ENCODE measurements at places on chromosomes 11 and 22.
A peak's percentile ranks its signal among the peaks of the same experiment; 100 is the strongest.

DNA sequence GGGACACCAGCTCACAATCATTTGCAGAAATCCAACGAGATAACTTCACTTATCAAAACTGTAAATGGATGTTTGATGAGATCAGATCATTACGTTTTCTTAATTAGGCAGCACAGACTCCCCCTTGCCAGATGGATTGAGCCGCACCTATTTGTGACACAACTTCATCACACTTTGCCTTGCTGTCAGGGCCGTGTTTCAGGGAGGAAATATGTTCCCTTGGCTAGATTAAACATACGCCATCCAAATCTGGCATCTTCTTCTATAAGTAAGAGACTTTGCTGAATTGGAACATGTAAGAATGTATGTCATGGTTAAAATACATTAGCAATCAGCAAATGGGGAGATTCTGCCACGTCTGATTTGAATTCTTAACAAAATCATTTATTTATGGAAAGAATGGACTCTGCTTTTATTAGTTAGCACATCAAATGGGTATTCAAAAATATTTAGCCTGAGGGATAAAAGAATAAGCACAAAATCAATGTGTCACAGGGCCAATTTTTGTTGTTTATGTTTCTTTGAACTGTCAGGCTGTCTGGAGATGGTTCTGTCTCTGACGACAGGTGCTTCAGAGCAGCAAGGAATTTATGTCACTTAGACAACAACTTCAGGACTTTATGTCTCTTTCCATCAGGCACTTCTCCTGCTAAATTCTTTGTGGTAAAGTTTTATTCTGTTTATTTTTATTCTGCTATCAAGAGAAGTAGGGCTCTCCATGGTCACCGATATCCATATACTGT is 326.1 kb upstream of the NCAM1 start:
- no peak for DNase-seq

DNA sequence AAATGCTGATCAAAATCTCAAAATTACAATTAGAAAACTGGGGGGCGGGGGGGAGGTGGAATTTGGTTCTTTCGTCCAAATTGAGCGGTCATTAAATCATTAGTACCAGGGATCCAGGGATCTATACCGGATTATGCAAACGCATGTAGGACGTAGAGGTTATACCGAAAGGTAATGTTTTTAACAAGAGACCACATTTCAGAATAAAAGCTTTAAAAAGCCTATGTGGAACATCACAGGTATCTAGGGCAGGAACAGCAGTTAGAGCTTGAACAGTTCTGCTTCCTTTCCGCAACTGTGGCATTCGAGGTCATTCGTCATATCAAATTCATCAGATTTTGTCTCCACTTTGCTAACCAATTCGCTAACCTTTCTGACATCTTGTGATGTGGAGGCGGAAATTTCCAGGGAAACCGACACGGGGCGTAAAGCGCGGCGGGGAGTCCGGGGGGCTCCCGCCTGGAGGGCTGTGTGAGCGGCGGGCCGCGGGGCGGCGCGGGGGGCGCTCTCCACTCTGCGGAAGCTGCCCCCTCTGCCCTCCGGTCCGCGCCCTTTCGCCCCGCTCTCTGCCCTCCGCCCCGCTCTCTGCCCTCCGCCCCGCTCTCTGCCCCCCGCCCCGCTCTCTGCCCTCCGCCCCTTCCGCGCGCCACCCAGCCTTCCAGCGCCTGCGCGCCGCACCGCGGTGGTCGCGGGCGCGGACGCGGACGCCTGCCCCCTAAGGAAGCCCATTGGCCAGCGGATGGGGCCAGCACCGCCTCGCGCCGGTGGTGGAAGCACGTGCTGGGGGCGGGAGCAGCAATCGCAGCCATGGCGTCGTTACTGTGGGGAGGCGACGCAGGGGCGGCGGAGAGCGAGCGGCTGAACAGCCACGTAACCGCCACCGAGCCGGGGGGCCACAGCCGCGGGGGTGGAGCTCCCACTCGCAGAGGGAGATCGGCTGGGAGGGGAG is at the start of gene DDX25:
Gene DDX25, plus strand, starts transcription at position 798 of the 949 bp plus-strand sequence. Its CDS starts 10 bp downstream, at position 808.
- DNase-seq: no peak

DNA sequence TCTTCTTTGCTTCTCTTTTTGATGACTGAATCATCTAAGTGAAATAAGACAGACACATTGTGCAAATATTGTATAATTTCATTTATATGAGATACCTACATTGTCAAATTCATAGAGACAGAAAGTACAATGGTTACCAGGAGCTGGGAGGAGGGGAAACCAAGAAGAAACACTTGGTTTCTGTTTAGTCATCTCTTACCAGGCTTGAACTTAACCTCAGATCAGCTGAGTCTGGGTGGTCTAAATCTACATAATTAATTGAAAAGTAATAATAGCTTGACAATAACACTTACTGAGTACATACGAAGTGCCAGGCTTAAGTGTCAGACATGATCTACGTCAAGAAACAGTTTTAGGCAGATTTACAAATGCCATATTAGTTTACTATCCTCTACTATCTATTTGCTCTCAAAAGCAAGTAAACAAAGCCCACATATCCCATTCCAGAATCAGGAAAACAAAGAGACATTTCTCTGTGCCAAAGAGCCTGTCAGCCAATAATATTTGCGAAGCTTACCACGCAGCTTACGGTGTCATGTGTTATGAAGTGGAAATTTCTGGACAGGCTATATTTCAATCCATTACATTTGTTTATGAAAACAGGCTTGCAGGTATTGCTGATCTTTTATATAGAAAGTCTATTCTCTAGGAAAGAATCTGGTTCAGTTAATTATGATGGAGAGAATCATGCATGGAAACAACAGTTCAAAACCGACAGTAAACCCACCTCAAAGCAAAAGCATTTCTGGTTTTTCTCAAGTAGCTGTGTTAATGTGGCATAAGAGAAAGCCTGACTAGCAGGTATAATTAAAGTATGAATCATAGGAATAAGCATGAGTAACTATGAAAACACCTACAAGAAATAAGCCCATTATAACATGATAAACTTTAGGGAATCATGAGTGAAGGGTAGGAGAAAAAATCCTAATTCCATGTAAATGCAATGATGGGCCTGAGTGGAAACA is 2.7 kb upstream of the ARHGAP42 start:
- DNase-seq: no peak

GRCh38 chr22:21641417-21641788 is 699 bp upstream of the SDF2L1 start:
- no peak for DNase-seq

GRCh38 chr22:20785415-20785814 is 11.5 kb downstream of the SERPIND1 start:
- no peak for DNase-seq

DNA sequence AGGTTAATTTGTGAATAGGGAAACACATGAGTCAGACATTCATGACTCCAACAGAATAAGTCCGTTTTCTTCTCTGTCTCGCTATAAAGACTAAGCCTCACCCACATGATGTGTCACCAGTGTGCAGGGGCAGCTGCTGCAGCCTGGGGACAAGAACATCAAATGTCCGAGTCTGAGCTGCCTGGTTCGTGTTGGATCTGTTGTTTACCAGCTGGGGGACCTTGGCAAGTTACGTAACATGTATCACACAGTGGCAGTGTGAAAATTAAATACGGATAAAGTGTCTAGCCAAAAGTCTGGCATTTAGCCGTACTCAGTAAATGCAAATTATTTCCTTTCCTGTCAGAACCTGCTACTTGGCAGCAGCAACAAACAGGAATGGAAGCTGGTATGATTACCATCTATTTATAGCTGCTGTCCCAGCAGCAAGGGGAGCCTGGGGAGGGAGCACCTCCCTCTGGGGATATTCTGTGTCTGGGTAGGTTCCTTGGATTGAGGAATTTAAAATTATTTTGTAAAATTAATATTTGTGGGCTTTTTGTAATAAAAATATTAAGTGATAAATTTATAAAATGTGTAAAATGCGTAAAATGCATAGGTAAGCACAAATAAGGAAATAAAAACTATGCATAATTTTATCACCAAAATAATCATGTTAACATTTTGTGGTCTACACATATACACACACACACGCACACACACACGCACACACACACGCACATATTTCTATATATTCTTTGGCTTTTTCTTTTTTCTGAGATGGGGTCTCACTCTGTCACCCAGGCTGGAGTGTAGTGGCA is 1.3 kb upstream of the CLDN25 start:
- no peak for DNase-seq

- no peak for DNase-seq
Observed at GRCh38 chr11:119509969-119510401, 87.0 kb upstream of the THY1 start.

DNA sequence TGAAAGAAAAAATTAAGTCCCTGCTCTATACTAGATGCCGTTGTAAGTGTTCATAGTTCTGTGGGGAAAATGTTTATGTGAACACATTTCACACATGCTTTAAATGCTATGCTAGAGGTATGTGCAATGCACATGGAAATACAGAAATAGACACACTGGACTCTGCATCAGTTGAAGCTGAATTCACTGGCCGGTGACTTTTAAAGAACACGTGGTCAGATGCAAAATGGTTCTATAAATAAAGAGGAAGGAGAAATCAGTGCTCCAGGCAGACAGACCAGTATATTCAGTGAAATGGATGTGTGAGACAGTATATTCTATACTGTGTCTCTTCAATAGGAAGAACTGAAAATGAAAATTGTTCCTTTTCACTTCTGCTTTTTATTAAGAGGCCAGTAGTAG is 29.9 kb downstream of the TRPC6 start:
- no peak for DNase-seq

DNA sequence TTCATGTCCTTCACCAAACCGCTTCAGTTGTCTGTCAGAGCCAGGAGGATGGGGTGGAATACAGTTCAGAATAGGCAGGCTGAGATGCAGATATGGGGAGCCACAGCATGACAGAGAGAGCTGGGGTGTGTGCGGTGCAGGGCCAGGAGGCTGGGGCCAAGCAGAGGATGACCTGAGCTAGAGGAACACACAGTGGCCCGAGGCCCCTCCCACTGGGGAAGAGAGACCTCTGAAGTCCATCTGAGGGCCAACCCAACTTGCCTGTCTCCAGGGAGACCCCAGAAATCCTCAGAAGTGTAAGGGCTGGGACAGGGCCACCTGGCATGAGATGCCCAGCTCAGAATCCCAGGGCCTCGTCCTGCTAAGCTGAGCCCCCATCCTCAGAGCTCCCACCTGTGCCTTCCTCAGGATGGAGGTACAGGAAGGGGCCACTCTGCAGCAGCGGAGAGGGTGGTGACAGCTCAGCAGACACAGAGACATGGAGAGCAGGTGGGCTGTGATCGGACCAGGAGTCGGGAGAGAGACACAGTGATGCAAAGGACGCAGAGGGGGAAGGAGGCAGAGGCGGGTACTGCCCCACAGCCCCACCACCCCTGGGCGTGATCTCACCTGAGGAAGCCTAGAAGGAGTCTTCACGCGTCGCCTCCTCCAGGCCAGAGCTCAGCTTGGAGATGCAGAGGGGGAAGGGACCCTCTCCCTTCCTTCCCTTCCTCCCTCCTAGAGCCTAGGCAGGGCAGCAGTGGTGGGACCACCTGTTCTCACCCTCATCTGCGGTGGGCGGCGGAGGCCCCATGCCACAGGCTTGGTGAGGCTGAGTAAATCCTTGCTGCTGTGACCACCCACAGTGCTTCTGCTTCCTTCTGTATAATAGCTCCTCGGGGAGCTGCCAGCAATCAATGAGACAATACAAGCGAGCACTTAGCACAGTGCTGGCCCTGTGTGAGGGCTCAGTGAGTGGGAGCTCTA is 9.1 kb upstream of the TUB start:
- DNase-seq: no peak

- no peak for DNase-seq
Observed at GRCh38 chr11:26792941-26793340, 71.1 kb upstream of the SLC5A12 start.

- peak; percentile 63 for DNase-seq
Observed at GRCh38 chr22:45413368-45414211, at the start of the genes RIBC2 and SMC1B. Gene RIBC2 (plus strand): TSS chr22:45413693. CDS start chr22:45413887, 194 bp downstream. Gene SMC1B (minus strand): TSS chr22:45413599. CDS start chr22:45413567, 32 bp downstream.

- DNase-seq: no peak
Observed at GRCh38 chr22:47044722-47045535, 282.5 kb downstream of the TBC1D22A start.

DNA sequence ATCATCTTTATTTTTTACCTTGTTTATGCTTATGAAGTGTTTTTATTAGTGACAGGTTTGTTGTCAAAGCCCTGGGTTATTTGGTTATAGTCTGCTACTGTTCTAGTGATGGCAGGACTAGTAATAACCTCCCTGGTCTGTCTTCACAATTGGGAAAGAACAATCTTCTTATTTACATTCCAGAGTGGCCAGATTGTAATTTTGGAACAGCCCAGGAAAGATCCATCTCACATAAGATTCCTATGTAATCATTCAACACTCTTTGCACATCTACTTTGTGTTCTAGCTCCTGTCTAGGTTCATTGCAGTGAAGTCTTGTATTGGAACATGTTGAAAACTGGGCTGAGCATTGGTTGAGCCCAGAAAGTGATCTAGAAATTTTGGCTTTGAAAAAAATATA is 63.8 kb downstream of the CYB5R2 start:
- no peak for DNase-seq

GRCh38 chr22:42261296-42261695 is 9.2 kb downstream of the TCF20 start:
- DNase-seq: no peak

DNA sequence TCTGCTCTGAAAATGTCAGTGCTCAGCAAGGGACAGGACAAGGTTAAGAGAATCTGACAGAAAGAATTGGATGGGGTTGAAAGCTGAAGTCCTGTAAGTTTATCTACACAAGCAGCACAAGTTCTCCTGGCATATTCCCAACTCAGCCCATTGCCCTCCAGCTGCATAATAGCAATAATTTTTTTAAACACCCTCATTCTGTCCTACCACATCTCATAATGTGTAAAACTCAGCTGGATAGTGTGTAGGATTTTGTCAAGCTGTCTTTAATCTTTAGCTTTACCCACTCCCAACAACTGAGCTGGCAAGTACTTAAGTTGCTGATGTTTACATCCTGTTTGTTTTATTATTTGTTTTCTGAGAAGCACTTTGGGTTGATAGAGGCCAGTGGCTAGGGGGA is 158.9 kb downstream of the CADM1 start:
- DNase-seq: no peak

- DNase-seq: no peak
Observed at GRCh38 chr11:75589933-75590332, 27.9 kb downstream of the SERPINH1 start.

DNA sequence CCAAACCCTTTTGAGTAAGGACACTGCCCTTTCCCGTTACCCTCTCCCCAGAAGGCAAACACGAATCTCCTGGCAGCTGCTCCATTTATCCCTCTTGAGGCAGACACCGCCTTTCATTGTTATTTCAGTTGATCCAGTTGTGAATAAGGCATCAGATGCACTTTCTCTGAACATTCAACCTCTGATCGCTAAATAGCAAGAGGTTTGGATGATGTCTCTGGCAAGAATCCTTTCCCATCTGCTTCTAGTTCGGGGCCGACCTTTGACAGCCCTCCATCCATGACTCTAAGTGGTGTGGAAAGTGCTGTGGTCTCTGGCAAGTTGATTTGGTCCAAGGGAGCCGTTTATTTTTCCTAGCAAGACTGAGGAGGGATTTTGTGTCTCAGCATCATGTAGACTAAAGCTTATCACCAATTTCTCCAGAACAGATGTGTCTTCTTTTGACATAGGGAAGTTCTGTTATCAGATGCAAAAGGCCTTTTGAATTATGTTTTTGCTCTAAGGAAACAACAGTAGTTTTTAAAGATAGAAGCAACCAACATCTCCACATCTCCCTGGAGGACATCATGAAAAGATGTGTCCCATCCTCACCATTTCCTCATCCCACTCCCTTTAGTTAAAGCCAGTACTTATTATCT is 123.6 kb downstream of the CCDC34 start:
- no peak for DNase-seq

- no peak for DNase-seq
Observed at GRCh38 chr22:44369293-44369661, 56.5 kb upstream of the SHISAL1 start.
